ENCODE measurements at places on chromosomes 12 and 14.

DNA sequence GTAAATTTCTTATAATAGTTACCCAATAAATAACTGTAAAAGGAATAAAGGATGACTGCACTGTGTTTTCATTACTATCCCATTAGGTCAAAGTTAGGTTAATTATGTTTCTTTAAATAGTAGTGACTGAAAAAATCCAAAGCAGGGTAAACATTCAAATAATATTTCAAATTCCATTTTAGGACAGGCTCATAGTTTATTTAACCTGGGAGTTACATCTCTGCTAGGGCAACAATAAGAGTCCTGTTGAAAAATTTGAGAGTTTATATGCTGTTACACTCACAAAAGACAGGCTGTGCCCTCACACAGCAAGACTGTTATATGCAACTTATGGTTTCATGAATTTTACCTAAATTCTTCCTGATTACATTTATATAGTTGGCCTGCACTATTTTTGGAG lies 8.0 kb downstream of the ERP27 start:
- no peak for DNase-seq

GRCh38 chr14:97713023-97713422 lies 915.8 kb downstream of the VRK1 start:
- no peak for DNase-seq

- DNase-seq, result no peak
Measured at GRCh38 chr14:36055681-36056225, 120.8 kb downstream of the PTCSC3 start.

- no peak for DNase-seq
Measured at GRCh38 chr14:101593411-101594238, 32.3 kb downstream of the DIO3 start.

GRCh38 chr12:49645146-49646039 lies 22.0 kb downstream of the PRPF40B start:
- no peak for DNase-seq

DNA sequence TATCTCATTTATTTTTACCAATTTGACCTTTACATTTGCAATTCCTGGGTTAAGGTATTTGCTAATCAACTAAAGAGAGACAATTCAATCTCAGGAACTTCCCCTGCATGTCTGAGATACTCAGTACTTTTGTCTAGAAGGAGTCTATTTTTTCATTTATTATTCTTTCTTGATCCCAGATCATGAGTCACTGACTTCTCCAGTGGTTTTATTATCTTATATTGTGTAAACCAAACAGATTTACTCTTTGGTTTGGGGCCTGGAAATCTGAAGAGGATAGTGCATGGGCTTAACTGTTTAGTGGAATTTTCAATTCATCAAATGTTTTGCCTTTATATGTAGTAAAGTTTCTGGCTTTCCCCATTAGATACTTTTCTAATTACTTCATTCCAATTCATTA lies 185.4 kb downstream of the ALG10B start:
- no peak for DNase-seq

GRCh38 chr12:2457933-2458414 lies 336.8 kb upstream of the FKBP4 start:
- DNase-seq, result no peak

DNA sequence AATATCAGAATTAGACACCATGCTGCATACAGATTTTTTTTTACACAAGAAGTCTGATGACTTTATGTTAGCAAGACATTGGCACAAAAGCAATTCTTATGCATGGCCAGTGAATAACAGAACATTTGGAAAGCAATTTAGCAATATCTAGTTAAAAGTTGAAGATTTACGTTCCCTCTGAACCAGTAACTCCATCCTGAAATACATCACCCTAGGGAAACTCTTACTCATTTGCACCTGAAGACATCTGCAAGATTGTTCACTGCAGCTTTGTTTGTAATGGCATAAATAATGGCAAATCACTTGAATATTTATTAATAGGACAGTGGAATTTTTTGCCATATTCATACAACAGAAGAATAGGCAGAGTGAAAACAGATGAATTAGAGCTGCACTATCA lies 670.0 kb upstream of the NOVA1 start:
- no peak for DNase-seq

GRCh38 chr12:25644979-25645378 lies 91.9 kb upstream of the LMNTD1 start:
- DNase-seq, result no peak

GRCh38 chr12:30661210-30661609 lies 34.5 kb downstream of the IPO8 start:
- DNase-seq, result no peak

DNA sequence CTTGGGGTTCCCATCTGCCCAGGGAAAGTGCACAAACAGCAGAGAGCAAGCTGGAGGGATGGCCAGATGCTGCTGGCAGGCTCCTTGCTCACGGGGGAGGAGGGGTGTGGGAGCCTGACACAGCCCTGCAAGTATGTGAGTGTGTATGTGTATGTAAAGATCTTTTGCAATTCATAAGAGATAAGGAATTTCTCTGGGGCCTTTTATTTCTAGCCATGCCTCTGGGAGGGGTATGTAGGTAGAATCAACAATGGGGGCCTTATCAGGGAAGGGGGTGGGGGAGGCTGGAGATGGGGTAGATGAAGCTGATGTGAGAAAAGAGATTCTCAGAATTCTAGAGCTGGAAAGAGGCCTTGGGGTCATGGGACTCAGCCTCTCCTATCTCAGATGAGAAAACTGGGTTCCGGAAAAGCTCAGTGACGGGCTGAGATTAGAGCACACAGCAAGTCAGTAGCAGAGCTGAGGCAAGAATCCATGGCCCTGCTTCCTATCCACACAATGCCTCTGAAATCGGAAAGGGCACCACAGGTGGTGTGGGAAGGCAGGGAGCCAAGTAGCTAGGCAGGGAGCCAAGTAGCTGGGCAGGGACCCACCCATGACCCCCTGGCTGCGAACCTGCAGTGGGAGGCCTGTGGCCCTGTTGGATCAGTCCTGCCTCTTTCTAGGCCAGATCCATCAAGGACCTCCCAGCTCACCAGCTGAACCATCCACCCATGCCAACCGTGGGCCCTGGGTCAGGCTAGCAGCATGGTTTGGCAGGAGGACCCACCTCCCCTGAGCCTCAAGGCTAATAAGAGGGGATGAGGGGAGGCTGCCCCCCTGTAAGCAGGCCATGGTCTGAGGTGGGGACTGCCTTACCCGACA lies 54.7 kb downstream of the PLEKHG3 start:
- no peak for DNase-seq

DNA sequence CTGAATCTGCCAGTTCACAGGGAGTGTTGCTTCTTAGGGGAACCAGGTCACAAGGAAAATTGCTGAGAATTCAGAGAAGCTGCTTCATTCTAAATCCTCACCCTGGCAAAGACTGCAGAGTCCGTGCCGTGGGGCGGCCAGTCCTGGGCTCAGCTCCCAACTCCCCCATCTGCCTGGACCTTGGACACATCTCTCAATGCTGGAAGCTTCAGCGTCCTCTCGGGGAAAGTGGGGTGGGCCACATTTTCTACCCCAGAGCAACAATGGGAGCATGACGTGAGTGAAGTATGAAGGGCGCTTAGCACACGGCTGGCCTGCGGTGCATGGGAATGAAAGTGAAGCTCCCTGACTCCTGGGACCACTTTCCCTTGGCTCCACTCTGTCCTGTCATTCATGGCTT lies 31.2 kb downstream of the HVCN1 start:
- DNase-seq, result no peak

GRCh38 chr12:55737581-55738122 lies 5.3 kb upstream of the GDF11 start:
- no peak for DNase-seq

DNA sequence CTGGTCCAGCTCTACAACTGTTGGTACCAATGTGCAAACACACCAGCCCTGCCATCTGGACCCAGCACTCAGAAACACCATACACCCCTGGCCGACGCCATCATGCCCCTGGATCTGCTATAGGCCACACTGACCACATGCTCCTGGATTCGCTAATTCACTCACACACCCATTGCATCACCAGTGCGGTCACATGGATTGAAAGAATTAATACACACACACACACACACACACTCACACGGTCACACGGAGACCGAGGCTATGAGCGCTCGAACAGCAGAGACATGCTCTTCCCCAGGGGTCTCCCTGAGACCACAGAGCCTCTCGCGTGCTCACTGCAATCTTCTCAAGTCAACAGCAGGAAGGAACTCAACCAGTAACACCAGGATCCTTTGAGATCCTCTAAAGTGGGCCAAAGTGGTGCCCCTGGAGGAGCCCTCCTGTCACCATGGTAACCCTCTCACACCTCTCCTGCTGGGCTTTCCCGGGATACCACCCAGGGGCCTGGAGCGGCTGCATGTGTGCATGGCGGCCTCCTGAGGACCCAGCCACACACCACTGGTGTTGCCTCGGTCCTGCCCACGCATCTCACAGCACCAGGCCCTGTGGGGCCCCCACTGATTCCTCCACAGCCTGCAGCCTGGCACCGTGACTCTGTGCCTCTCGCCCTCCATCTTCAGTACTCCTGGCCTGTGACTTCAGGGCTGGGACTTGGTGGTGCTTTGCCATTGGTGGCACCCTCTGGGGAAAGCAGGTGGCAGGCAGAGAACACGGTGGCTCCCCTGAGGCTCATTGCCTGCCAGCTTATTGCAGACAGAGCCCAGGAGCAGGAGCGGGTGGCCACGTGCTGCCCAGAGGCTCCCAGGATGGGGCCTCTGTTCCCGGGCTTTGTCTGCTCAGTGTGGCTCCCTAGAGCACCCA lies 15.1 kb downstream of the LRTM2 start:
- no peak for DNase-seq

DNA sequence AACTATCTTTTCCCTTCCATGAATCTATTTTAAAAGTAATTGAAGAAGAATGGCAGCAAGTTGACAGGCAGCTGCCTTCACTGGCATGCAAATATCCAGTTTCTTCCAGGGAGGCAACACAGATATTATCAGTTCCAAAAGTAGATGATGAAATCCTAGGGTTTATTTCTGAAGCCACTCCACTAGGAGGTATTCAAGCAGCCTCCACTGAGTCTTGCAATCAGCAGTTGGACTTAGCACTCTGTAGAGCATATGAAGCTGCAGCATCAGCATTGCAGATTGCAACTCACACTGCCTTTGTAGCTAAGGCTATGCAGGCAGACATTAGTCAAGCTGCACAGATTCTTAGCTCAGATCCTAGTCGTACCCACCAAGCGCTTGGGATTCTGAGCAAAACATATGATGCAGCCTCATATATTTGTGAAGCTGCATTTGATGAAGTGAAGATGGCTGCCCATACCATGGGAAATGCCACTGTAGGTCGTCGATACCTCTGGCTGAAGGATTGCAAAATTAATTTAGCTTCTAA lies 18.4 kb downstream of the TMPO start:
- DNase-seq, result no peak

DNA sequence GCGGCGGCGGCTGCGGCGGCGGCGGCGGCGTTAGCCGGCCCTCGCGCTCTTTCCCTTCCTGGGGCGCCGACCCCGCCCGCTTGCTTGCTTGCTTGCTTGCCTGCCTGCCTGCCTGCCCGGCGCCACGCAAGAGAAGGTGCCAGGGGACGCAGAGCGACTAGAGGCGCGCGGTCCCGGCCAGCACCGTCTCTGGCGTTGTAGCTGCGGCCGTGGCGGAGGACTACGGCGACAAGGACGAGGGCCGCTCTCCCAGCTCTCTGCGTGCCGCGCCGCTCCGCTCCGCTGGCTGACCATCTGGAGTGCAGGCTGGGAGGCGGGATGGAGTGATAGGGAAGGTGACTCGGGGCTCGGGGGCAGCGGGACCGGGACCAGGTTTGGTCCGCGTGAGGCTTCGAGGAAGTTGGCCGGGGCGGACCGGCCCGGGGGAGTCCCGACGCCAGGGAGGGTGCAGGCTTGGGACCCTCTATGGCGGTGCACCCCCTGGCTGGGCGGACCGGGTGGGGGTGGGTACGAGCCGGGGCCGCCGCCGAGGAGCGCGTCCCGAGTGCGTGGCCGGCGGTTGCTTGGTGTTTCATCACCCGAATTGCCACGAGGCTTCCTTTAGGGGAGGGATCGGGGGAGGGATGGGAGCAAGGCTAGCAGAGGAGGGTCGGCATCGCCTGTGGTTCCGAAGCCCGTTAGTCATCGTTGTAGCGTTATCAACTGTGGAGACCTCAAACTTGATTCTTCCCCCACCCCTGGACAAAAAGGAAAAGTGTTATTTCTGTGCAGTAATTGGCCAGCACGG lies 471 bp downstream of the XPOT start:
- no peak for DNase-seq

DNA sequence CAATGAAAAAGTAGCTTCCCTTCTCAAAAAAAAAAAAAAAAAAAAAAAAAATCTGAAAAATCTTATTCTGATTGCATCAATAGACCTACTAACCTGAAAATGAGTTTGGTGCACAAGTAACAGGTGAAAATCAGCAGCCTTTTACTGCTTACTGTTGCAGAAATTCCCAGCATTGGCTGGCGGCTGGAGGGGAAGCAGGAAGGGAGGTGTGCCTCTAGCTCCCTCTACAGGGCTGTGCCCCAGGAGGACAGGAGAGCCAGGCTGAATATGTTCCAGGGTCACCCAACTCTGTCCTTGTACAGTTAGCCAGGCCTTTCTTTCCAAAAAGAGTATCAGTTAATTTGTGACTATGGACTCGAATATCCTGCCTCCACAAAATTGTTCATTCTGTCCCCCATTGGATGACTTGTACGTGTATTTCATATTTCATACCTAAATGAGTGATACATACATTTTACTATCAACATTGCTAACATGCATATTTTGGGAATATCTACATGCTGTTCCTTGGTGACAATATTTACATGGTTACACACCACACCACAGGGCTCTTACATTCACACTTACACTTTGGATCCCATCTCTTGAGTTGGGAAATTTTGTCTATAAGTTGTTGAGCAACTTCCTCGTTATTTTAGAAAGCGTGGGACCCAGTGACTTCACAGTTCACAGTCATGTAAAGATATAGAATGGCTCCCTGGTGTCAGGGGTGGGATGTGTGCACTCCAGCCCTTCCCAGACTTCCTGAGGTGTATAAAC lies 124.8 kb downstream of the SAMD4A start:
- no peak for DNase-seq

GRCh38 chr12:30243426-30243825 lies 452.2 kb downstream of the IPO8 start:
- no peak for DNase-seq

GRCh38 chr12:99544457-99544856 lies 103.1 kb upstream of the GARIN6 start:
- DNase-seq, result no peak

DNA sequence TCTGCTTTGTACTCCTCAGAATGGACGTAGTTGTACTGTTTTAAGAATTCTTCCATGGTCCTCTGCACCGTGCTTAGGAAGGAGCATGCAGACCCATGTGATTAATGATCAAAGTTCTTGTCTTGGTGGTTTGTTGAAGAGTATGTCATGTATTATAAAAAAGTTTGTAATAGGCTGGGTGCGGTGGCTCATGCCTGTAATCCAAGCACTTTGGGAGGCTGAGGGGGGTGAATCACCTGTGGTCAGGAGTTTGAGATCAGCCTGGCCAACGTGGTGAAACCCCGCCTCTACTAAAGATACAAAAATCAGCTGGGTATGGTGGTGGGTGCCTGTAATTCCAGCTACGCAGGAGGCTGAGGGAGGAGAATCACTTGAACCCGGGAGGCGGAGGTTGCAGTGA lies 61.8 kb upstream of the RTL1 start:
- no peak for DNase-seq

- DNase-seq, result no peak
Measured at GRCh38 chr12:43550831-43551271, 1.2 kb downstream of the ADAMTS20 start.

All from cortex of kidney (tissue), 1 donor.